Natural killer cell treated with Interleukin-12 subunit alpha and Interleukin-12 subunit beta and Interleukin-15 and Interleukin-18, amount 100 ng/mL, for 72 hours (primary cell): ENCODE measurements at places on chromosomes 12 and 14.
A peak's percentile ranks its signal among the peaks of the same experiment; 100 is the strongest.

DNA sequence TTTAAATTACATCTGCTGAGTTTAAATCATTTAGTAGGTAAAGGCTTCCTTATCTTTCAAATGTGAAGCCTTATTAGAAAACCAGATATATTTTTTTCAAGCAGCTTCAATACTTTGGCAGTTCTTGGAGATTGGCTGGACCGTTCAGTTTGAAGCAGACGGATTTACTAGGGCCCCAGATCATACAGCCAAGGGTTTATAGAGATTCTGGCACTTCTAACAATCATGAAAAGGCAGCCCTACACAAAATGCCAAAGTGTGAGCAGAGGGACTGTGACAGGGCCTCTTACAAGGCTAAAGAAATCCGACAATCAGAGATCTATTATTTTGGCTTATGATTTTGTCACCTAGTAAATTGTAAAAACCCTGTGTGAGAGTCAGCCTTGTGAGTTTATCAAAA lies 162.8 kb upstream of the SLC38A2 start:
- no peaks in the 10 kb centered on the region for H3K27me3 ChIP-seq
- DNase-seq = no peak
- peak overlapping the region; percentile 73 for H3K27ac ChIP-seq
- H3K36me3 ChIP-seq = no peaks in the 10 kb centered on the region

DNA sequence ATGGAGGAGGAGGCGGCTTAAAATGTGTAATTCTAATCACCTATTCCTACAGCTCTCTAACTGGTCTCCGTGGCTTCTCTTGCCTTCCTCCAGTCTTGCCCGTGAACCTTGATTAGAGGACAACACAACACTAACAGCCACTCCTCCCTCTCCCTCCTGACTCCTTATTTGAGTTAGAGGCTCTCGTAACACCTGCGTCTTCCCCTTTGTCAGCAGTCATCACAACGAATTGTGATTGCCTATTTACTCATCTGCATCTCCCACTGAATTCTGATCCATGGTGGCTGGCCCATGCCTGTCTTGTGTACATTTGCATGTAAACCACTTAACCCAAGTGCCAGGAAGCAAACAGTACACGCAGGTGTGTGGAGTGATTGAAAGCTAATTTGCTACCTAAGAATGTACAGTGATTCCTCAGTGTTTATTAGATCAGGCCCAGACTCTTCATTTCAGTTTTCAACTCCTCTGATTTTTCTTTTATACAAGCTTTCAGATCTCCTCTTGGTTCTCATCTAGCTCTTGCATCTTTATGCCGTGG lies 154.5 kb downstream of the MON2 start:
- no peak for DNase-seq
- no peaks in the 10 kb centered on the region for H3K4me1 ChIP-seq
- H3K4me3 ChIP-seq = no peak overlapping the region
- H3K27ac ChIP-seq = no peak overlapping the region

DNA sequence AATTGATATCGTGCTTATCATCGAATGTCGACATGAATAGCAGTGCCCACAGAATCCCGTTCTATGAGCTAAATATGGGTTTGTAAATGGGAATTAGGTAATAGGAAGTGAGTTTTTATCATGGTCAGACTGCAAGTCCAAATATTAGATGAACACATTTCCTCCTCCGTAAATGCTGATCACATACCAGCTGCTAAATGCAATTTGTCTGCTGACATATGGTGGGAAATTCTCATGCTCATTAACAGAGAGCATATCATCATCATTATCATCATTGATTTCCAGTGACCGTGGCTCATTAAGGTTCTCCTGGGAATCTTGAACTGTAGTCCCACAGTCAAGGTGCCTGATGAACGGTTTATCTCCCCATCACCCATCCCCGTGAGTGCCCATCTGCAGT lies 998.8 kb upstream of the TMEM132C start:
- H3K27ac ChIP-seq = no peak overlapping the region
- H3K36me3 ChIP-seq = no peaks in the 10 kb centered on the region
- DNase-seq = no peak
- no peaks in the 10 kb centered on the region for H3K4me1 ChIP-seq
- no peak overlapping the region for H3K4me3 ChIP-seq

- H3K4me3 ChIP-seq = no peak overlapping the region
- no peaks in the 10 kb centered on the region for H3K27me3 ChIP-seq
- no peak overlapping the region for H3K27ac ChIP-seq
- DNase-seq = no peak
- H3K4me1 ChIP-seq = no peaks in the 10 kb centered on the region
- peaks cover 7% of the 10 kb centered on the region for H3K36me3 ChIP-seq
These were observed 279.8 kb upstream of the DIO2 start for GRCh38 chr14:80491131-80491530.

- H3K27ac ChIP-seq = no peak overlapping the region
- no peak overlapping the region for H3K4me3 ChIP-seq
- no peaks in the 10 kb centered on the region for H3K36me3 ChIP-seq
- H3K27me3 ChIP-seq = peaks cover 5% of the 10 kb centered on the region
- DNase-seq = no peak
These were observed 69.4 kb upstream of the EVL start for GRCh38 chr14:99995700-99996356.

- peaks cover 14% of the 10 kb centered on the region for H3K36me3 ChIP-seq
- H3K27ac ChIP-seq = no peak overlapping the region
- H3K4me3 ChIP-seq = no peak overlapping the region
- no peak for DNase-seq
These were observed 13.1 kb upstream of the ATP5F1B start for GRCh38 chr12:56658921-56659320.

DNA sequence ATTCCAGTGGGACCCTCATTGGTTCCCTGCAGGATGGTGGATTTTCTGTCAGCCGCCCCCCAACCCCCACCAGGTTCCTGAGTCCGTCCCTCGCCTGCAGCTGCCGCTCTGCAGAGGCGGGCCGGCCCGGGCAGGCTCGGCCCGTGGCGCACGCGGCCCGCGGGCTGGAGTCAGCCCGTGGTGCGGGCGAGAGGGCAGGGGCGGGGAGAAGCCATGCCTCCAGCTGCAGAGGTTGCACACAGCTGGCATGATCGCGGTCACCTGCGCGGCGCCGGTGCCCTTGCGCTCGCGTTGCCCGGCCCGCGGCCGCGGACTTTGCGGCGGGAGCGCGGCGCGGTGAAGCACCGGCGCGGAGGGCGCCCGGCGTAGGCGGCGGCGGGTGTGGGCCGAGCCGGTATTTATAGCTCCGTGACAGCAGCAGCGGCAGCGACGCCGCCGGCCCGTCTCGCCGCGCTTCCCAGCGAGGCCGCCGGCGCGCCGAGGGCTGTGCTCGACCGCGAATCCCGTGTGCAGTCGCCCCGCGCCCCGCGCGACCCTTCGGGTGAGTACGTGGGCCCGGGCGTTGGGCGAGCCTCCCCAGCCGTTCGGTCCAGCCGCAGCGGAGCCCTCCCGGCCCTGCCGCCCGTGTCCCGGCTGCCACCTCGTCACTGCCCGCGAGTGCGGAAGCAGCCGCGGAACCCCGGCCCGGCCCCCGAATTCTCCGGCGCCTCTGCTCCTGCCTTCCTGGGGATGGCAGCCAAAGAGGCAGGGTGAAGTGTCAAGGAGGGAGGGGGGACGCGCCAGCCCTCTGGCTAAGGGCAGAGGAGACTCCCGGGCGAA lies at the start of gene TMEM117:
Gene TMEM117 (plus strand): TSS at position 426 of the 819 bp plus-strand sequence.
- H3K27me3 ChIP-seq = no peaks in the 10 kb centered on the region
- H3K36me3 ChIP-seq = no peaks in the 10 kb centered on the region
- peak; percentile 66 for DNase-seq
- peaks cover 30% of the 10 kb centered on the region for H3K4me1 ChIP-seq
- H3K4me3 ChIP-seq = peak within 1 kb of the TSS; percentile 83

DNA sequence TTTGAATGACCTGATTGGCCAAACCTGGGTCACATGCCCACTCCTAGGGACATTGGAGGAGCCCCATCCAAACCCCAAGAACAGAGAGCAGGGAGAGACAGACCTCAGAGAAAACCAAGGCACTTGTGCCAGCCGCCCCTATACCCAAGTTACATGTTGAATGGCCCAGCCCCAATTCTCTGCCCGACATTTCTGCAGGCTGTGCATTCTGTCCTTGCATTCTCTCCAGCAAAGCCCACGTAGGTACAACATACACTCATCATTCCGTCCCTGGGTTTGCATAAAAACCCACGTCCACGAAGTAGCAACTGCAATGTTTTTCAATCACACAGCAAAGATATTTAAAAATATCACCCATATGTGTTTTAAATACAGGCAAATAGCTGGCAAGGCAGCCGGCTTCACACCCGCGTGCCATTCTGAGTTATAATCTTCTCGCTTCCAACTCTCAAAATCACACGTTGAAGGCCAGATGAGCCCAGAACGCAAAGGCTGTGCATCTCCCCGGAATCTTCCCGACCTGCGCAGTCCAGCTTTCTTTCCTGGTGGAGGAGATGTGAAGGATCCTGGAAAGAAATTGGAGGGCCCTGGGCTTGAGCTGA lies 91.7 kb upstream of the MYL2 start:
- no peak overlapping the region for H3K4me3 ChIP-seq
- no peaks in the 10 kb centered on the region for H3K36me3 ChIP-seq
- no peaks in the 10 kb centered on the region for H3K4me1 ChIP-seq
- no peak overlapping the region for H3K27ac ChIP-seq
- H3K27me3 ChIP-seq = peaks cover 67% of the 10 kb centered on the region
- DNase-seq = no peak

DNA sequence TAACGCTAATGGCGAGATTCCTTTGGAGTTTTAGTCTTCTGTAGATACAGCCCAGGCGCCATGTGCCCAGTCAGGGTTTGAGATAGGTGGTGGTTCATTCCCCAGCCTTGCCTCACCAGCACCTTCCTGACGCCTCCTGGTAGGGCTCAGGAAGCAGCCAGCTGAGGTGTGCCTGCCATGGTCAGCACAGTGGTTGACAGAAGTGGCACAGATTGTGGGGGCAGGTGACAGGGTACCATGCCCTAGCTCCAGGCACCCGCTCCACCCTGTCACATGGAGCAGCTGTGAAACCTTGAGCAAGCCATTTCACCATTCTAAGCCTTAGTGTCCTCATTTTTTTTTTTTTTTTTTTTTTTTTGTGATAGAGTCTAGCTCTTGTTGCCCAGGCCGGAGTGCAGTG lies 45.6 kb downstream of the EVL start:
- H3K27me3 ChIP-seq = no peaks in the 10 kb centered on the region
- H3K4me1 ChIP-seq = peaks cover 61% of the 10 kb centered on the region
- H3K36me3 ChIP-seq = no peaks in the 10 kb centered on the region
- no peak overlapping the region for H3K4me3 ChIP-seq
- no peak for DNase-seq

DNA sequence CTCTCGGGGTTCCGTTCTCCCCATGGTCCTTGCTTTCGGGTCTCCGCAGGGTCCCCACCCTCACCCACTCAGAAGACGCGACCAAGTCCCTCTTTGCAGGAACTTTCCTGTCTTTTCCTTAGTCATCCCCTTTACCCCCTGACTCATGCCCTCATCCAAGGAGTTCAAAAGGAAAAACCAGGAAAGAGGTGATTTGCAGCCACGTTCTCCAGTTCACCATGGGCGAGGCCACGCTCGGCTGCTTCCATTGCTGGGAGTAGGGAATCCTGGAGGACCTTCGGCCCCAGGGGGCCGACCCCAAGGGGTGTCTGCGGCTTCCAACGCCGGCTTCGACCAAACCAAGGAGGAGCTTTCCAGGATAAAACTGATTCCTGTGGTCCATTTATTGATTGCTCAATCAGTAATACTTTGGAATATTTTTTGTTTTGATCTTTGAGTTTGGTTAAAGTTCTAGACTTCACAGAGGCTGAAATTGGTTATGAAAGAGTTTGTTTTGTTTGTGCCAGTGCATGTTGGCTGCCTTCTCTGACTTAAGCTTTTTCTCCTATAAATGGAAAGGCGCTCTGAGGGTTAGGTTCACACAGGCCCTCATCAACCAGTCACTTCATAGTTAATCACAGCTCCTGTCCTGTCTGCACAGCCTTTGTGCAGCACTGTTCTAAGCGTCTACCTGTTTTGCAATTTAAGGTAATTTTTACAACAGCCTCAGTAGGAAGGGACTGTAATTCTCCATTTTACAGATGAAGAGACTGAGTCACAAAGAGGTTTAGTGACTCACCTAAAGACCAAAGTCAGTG lies 827 bp downstream of the ALDH2 start:
- peaks cover 16% of the 10 kb centered on the region for H3K4me1 ChIP-seq
- H3K27me3 ChIP-seq = peaks cover 41% of the 10 kb centered on the region
- H3K36me3 ChIP-seq = no peaks in the 10 kb centered on the region
- H3K27ac ChIP-seq = no peak overlapping the region

- no peak for DNase-seq
- no peaks in the 10 kb centered on the region for H3K27me3 ChIP-seq
- H3K4me3 ChIP-seq = no peak overlapping the region
- no peaks in the 10 kb centered on the region for H3K36me3 ChIP-seq
- no peak overlapping the region for H3K27ac ChIP-seq
- H3K4me1 ChIP-seq = no peaks in the 10 kb centered on the region
These were observed 79.9 kb upstream of the TMTC1 start for GRCh38 chr12:29863665-29864064.

GRCh38 chr12:131379738-131380137 lies 331.2 kb upstream of the SFSWAP start:
- no peak overlapping the region for H3K27ac ChIP-seq
- H3K27me3 ChIP-seq = no peaks in the 10 kb centered on the region
- DNase-seq = no peak
- H3K4me1 ChIP-seq = no peaks in the 10 kb centered on the region
- no peaks in the 10 kb centered on the region for H3K36me3 ChIP-seq
- no peak overlapping the region for H3K4me3 ChIP-seq

GRCh38 chr14:83320837-83321236 lies 1787.2 kb upstream of the SEL1L start:
- H3K36me3 ChIP-seq = no peaks in the 10 kb centered on the region
- no peak for DNase-seq
- no peaks in the 10 kb centered on the region for H3K27me3 ChIP-seq
- H3K27ac ChIP-seq = no peak overlapping the region
- H3K4me3 ChIP-seq = no peak overlapping the region

DNA sequence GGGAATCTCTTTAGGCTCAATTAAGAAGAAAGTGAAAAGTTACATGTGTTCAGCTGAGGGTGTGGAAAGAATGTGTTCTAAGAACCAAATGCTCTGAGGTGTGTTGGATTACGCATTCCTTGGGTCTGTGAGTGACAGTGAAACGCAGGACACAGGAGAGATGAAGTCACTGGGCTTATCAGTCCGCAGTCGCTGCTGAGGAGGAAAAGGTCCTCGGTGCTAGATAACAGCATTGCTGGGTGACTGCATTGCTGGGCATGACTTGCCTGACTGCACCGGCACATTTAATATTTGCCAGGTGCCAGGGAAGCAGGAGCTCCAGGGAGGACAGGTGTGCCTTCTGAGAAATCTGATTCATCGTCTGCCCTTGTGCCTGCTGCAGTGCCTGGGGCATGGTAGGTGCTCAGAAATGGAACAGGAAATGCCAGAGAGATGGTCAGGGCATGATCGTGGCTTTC lies 64.4 kb upstream of the FZD10 start:
- no peaks in the 10 kb centered on the region for H3K36me3 ChIP-seq
- H3K27me3 ChIP-seq = no peaks in the 10 kb centered on the region
- no peak for DNase-seq

GRCh38 chr12:76623931-76624330 lies 64.4 kb upstream of the OSBPL8 start:
- no peaks in the 10 kb centered on the region for H3K36me3 ChIP-seq
- H3K4me3 ChIP-seq = no peak overlapping the region
- no peak for DNase-seq
- no peak overlapping the region for H3K27ac ChIP-seq
